ENCODE measurements at places on chromosomes 1 and 21.

DNA sequence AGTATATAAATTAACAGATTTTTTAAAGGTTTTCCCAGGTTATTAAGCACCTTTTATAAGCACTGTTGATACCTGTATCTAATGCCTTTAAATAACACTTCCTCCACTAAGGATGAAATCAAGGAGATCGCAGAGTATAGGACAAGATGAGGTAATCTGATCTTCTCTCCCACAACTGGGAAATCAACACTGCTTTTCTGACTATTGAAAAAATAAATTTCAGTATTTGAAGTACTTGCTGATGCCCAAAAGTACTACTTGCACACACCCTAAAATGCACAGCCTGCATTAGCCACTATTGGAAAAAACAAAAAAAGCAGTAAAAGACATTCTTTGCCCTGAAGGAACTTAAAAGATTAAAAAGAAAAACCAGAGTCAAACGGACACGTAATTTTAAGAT lies 48.6 kb downstream of the PUM1 start:
- no peak for DNase-seq

- DNase-seq = no peak
Observed at GRCh38 chr21:37226041-37226920, 40.9 kb downstream of the VPS26C start.

- DNase-seq = no peak
Observed at GRCh38 chr1:195604287-195604686, 1004.0 kb downstream of the KCNT2 start.

DNA sequence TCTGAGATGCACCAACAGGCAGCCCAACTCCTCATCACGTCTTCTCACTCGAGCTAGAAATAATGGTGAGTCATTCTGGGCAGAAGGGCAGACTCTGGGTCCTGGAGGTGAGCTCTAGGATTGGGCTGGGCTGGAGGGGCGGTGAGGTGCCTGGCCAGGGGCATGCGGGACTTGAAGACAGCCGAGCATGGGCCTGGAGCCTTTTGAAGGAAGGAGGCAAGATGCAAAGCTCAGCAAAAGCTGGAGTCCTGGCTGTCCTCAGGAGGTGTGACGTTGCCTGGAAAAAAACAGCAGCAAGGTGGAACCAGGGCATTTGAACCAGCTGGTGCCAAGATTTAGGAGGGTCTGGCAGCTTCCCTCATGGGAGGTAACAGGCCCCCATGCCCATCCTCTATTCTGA lies 712 bp downstream of the KCNA2 start:
- no peak for DNase-seq

GRCh38 chr1:65825741-65826140 lies 33.0 kb downstream of the PDE4B start:
- DNase-seq = no peak

GRCh38 chr21:36478207-36478701 lies 1.7 kb downstream of the CLDN14 start:
- DNase-seq = no peak
